ENCODE measurements at places on chromosomes 5 and 9.

- no peak for DNase-seq
These were observed 235.4 kb upstream of the TAS2R1 start for GRCh38 chr5:9865574-9865973.

- DNase-seq = no peak
These were observed 106.1 kb downstream of the THBS4 start for GRCh38 chr5:80141147-80141671.

DNA sequence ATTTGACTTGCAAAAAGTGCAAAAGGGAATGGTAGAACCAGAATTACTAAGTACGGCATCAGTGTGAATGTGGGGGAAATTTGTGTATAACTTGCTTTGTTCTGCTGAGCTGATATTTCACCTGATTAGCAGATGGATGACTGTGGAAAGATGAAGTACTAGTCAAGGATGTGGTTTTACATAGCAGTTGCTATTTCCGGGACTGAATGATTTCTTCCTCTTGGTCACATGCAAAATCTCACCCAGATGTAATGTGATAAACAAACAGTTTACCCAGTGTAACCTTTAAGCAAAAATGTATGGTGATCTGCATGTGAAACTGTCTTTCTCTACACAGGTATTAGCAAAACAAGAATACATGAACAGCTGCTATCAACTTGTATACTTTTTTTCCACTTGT is 46.1 kb downstream of the DCP2 start:
- no peak for DNase-seq

DNA sequence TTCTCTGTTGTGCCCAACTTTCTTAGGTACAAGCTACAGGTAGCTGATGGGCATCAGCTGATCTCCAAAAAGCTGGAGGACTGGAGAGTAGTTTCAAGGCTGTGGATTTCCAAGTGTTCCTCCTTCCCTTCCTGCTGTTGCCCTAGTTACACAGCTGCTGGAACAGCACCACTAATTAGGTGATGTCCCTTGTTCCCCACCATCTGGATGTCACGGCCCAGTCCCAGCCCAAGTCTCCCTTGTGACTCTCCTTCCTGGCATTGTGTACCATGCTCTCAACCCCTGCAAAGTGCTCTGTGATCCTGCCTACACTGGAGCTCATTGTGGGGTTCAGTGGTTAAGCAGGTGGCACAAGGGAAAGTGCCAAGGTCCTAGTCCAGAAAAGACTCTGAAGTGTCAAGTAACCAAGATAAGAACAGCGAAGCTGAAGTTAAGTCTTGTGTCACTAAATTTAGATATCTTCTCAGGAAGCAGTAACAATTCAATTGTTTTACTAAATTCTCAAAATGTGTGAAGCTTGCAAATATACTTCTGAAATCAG is 604.5 kb downstream of the ISL1 start:
- no peak for DNase-seq

GRCh38 chr9:125758986-125759763 is 12.0 kb downstream of the PBX3 start:
- no peak for DNase-seq

DNA sequence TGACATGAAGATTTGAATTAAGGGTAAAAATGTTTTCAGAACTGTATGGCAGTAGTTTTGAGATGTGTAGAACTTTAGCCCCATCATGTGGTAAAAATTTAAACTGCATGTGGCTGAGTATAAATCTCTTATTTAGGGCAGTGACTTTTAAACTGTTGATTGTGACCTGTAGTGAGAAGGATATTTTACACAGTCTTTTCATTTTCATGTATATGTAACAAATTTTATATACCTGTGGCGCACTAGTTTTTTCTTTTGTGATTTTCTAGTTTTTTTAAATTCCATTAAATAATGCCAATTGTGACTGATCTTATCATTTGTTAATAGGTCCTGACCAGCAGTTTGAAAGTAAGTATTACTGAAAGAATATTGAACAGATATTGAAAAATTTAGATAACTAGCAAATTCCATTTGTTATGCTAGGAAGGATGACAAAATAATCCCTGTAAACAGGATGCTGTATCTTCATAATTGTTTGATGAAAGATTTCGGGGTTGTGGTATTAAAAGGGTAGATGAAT is 47.2 kb downstream of the GPBP1 start:
- peak; percentile 39 for DNase-seq

DNA sequence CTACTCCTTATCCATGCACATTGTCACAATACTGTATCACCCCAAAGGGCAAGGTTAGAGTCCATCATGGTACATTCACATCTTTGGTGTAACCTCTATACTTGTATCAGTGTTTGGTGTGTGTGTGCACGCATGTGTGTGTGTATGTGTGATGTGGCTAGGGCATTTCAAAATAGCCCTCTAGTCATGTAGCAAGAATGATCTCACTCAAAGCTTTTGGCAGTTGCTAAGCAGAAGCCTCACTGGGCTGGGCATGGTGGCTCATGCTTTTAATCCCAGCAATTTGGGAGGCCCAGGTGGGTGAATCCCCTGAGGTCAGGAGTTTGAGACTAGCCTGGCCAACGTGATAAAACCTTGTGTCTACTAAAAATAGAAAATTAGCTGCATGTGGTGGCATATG is 245.3 kb downstream of the ADGRV1 start:
- DNase-seq = no peak

GRCh38 chr9:99180662-99181061 is 41.1 kb downstream of the ALG2 start:
- no peak for DNase-seq

DNA sequence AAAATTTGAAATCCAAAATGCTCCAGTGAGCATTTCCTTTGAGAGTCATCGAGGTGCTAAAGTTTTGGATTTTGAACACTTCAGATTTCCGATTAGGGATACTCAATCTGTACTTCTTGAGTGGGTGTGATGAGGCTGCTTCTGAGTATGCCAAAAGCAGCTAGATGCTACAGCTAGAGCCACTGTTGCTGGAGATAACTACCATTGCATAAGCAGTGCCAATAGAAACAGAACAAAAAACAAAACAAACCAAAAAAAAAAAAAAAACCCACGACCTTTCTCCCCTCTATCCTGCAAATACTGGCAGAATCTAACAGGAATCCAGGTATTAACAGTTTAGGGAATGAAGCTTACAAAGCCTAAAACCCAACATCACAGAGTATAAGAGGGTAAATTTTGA is 43.5 kb downstream of the PKD2L2 start:
- DNase-seq = no peak

GRCh38 chr9:137429974-137430722 is 7.0 kb downstream of the NOXA1 start:
- DNase-seq = no peak

GRCh38 chr5:77390221-77390620 is 101.9 kb downstream of the WDR41 start:
- DNase-seq = no peak

DNA sequence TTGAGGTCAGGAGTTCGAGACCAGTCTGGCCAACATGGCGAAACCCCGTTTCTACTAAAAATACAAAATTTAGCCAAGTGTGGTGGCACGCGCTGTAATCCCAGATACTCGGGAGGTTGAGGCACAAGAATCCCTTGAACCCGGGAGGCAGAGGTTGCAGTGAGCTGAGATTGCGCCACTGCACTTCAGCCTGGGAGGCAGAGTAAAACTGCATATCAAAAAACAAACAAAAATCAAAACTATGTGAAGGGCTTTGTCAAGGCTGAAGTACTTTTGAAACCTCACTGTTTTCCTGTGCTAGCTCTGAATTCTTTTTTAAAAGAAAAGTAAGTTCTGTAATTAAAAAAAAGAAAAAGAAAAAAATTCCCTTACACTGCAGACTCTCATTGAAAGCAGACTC is 65.1 kb upstream of the KLF4 start:
- DNase-seq = no peak

GRCh38 chr9:138011951-138012500 is 134.4 kb downstream of the CACNA1B start:
- no peak for DNase-seq

GRCh38 chr5:128135286-128135685 is 51.7 kb downstream of the SLC12A2 start:
- no peak for DNase-seq

DNA sequence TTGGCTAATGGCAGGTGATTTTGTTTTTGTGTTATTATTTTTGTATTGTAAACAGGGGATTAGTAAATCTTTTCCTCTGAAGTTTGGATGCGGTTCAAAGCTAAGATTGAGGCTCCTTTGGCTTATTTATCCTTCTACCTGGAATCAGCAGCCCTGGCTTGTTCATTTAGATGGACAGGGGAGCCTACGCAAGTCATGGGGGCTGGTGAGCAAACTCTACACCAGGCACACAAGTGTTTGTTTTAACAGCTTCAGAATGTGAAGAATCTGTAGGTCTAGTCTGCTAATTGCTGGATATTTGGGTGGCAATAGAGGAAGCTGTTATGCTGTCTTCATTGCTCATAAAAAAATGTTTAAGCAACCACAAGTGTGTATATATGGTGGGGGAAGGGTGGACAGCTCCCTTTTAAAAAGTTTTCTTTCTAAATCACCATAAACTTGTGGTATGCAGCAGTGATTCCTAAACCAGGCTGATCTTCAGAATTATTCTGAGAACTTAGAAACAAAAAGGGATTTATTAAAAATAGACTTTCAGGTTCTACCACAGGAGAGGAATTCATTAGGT is 20.7 kb downstream of the ZNF462 start:
- DNase-seq = no peak

DNA sequence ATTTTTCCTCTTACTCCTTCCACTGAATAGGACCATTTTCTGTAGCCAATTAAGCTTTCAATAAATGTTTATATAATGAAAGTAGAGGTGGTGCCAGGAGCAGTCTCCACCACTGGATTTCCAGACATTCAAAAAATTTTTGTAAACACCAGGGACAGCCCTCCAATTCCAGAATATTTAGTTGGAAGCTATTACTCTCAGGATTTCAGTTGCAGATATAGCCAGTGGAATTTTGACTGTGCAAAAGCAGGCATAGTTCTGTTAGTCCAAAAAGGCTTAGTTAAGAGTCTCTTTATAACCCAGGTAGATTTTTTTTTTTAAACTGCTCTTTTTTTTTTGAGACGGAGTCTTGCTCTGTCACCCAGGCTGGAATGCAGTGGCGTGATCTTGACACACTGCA is 138.1 kb upstream of the DMRT1 start:
- DNase-seq = no peak

DNA sequence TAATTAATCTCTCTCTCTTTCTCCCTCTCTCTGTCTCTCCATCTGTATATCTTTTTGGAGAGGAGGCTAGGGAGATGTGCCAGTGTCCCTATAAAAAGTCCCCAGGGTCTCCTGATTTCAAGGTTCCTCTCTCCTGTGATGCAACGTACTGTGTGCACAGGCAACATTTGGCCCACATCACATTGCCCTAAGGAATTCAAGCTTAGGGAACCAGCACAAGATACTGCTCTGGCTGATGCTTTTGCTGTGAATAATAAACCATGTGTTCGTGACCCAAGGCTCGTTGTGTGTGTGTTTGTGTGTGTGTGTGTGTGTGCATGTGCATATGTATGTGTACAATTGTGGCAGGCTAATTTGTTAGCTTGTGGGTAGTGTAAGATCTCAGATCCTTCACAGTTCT is 9.7 kb downstream of the SPATA9 start:
- DNase-seq = no peak

DNA sequence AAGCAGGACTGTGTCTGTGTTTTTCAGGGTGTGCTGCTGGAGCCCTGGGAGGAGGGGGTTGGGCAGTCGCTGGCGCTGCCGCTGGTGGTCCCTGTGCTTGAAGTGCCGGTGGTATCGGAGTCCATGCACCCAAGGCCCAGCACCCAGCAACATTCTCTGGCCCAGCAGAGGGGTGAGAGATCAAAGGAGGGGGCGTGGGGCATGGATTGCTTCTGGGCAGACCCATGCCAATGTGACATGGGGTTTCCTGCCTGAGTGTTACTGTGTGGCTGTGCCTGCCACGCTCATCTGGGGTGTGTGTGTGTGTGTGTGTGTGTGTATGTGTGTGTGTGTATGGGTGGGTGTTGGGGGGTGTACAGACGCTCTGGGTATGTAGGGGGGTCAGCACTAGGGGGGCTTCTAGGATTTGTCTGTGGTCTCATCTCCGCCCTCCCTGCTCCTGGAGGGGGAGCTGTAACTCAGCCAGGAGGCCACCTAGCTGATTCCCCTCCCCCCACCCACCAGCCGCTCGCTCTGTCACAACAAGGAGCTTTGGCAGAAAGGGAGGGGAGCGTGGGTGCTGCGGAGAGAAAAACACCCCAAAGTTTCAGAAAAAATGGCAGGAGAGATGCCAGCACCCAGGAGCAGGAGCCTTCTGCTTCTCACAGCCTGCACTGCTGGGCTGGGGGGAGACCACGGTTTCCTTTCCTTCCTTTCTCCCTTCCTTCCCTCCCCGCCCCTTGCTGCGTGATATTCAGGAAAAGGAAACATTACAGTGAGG is 35.9 kb upstream of the HSPA9 start:
- DNase-seq = no peak

- no peak for DNase-seq
These were observed 104.3 kb downstream of the TRPM6 start for GRCh38 chr9:74783408-74783807.

DNA sequence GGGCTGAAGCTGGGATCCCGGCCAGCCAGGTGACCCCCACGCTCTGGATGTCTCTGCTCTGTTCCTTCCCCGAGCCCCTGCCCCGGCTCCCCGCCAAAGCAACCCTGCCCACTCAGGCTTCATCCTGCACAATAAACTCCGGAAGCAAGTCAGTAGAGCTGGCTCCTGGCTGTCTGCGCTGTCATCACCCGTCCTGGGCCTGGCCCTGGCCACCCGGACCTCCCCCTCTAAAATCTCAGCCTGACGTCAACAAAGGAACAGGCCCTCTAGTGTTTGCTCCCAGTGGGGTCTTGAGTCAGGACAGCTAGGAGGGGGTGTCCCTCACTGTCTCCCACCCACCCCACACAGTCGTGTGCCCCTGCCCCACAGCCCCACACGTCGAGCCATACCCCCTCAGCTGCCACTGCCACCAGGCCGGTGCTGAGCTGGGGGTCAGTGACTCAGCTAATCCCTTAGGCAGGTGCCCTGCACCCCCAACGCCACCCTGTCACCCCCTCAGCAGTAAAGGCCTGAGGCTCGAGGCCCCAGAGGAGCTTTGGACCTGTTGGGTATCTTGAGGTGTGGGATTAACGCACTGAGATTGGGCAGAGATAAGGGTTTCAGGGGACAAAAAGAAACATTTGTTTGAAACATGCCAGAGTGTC is 1.1 kb upstream of the LCNL1 start:
- no peak for DNase-seq

DNA sequence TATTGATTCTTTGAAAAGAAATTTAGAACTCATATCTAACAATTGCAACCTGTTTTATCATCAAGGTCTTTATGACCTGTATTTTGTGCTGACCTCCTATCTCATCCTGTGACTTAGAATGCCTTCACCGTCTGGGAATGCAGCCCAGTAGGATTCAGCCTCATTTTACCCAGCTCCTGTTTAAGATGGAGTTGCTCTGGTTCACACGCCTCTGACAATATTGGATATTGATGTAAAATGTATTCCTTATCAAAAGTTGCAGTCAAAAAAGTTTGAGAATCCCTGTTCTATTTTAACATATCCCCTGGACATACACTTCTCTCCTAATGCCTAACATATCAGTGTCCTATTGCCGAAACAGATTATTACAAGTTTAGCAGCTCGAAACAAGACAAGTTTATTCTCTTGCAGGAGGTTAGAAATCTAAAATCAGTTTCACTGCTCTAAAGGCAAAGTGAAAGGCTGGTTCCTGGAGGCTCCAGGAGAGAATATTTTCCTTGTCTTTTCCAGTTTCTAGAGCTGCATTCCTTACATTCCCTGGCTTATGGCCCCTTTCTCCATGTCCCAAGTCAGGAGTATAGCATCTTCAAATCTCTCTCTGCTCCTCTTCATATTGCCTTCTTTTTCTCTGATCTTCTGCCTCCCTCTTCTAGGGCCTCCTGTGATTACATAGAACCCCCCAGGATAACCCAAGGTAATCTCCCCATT is 31.5 kb upstream of the LVRN start:
- DNase-seq = no peak

GRCh38 chr9:103362986-103363385 is 367.9 kb downstream of the CYLC2 start:
- DNase-seq = no peak
